ENCODE measurements at places on chromosomes 5 and 9.

DNA sequence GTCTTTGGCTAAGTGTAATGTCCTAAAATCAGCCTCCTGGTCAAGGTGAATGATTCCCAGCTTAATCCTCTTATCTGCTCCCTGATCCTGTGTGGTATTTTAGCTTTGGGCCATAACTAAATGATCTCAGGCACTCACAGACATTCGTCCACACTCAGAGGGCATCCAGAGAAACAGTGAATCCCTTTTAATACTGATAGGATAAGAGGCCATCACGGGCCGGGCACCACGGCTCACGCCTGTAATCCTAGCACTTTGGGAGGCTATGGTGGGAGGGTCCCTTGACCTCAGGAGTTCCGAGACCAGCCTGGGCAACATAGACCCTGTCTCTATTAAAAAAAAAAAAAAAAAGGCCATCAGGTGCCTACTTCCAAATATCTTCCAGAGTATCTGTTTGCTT, 6.3 kb downstream of the PDCL start:
- no peak for DNase-seq

- no peak for DNase-seq
Observed at GRCh38 chr9:108245331-108245730, 610.5 kb downstream of the ACTL7B start.

DNA sequence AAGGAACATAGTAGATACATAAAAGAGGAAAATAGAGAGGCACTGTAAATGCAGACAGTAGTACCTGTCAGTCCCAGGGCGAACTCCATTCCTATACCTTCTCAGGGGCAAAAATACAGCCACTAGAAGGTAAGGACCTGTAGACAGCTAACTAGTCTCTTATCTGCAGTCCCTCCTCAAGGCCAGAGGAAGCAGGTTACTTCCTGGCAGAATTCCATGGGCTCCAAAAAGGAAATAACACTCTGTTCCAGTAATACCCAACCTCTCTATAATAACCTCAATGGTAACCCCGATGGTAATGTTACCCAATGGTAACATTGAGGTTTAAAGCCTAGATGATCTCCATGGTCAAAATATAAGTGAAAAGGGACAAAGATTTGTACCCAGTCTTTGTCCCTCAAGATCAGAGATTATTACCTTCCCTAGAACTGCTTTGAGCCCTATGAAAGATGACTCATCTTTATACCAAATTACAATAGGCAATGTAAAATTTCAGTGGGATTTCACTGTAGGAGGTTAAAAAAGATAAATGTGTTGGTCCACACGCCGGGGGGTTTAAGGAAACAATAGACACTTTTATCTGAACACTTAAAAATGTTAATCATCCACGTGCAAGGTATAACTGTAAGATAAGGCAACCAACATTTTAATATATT, 113.0 kb downstream of the DENND1A start:
- no peak for DNase-seq

DNA sequence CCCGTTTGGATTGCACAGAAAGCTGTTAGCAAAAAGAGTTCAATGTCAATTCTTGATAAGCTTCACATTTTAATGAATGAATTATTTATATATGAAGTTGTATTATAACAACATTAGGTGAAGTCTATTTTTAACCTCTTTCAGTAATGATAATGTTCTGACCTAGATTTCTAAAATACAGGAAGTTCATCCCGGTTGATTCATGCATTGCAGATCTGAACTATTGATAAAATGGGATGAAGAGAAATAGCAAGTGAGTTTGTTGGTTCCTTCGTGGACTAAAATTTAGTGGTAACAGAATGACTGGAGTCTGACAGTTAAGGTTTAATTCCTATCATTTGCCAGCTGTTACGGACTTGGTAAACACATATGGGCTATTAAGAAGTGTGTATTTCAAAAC, 180.5 kb downstream of the PCSK1 start:
- peak; percentile 14 for DNase-seq

DNA sequence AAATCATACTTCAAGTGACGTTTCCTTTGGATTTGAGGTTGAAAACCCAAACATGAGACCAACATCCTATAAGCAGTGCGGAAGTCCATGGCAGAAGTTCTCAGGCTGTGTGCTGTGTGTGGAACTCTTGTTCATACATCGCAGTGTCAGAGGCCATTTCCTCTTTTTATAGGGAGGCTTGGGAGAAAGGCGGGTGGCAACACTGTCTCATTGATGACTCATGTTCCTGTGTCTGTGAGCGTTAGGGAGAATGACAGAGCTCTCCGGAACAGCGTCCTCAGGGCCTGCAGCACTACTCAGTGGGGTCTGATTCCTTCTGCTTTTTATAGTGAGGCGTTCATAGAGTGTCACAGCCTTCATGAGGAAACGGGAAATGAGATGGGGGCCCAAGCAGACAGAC, 98.8 kb upstream of the BASP1 start:
- DNase-seq, result peak; percentile 83

GRCh38 chr5:72459089-72459661, 48.0 kb downstream of the ZNF366 start:
- peak; percentile 49 for DNase-seq

All from fibroblast of the aortic adventitia (primary cell).